ENCODE measurements at places on chromosomes 5 and 9. TPM values are rescaled to one million over a fixed set of nuclear protein-coding genes. Genes with fewer than 3 reads are reported as not detected.

The BARHL1 gene
- not detected for total RNA-seq

The FBP1 gene
- not detected for total RNA-seq

The DMRT3 gene
- total RNA-seq = not detected

DNA sequence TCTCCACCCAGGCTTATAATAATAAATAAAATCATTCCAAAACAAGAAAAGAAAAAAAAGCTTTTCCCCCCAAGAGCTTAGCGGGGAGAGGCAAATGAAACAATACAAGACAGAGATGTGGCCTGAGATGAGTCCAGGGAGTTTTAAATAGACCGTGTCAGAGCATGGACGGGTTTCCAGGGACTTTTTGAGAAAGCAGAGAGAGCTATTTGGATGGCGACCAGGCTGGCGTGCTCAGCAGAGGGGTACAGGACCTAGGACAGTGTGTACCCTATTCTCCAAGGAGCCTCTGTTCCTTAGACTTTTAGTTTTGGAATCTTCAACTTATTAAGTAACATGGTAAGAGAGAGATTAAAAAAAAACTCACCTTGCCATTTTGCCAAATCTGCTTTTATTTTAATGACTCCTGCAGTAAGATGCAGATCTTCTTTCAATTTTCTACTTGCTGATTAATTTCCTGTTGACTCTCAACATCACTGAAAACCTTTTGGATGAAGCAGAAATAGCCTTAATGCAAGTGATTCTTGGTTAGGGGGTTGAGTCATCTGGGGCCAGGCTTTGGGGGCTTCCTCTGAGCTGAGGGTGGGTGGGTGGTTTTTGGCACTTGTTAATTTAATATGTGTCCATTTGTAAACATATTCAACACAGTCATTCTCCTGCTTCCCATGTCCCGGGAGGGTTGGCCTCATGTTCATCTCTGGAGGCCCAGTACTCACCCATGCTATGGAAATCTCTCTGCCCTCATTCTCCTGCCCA lies 49.6 kb upstream of the OSMR start:
- DNase-seq = peak; percentile 65

GRCh38 chr9:97188545-97188944 lies 118.9 kb upstream of the CCDC180 start:
- no peak for DNase-seq

DNA sequence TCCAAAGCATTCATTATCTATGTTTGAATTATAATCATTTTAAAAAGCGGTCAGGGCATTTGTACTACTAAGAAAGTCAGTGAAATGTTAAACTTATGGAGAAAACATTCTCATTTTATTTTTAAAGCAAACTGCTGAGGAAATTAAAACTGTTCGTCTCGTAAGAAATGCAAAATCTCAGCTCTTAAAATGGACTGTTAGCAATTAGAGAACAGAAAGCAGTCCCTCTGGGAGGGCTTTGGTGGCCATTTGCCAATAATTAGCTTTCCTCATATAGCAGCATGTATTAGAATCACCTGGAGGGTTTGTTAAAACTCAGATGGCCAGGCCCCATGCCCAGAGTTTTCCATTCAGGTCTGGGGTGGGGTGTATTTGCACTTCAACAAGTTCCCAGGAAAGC lies 120.7 kb upstream of the RASEF start:
- DNase-seq = no peak

DNA sequence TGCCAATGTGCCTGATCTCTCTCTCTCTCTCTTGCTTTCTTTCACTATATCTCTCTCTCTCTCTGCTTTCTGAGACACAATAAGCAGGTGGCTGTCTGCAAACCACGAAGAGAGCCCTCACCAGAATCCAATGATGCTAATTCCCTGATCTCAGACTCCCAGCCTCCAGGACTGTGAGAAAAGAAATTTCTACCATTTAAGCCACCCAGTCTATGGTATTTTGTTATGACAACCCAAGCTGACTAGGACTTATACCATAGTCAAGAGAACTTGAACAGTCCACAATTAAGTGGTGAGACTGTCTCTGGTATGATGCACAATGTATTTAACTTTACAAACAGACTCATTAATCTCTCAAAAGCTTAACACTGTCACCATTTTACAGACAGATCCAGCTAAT lies 67.0 kb downstream of the NFIB start:
- no peak for DNase-seq

DNA sequence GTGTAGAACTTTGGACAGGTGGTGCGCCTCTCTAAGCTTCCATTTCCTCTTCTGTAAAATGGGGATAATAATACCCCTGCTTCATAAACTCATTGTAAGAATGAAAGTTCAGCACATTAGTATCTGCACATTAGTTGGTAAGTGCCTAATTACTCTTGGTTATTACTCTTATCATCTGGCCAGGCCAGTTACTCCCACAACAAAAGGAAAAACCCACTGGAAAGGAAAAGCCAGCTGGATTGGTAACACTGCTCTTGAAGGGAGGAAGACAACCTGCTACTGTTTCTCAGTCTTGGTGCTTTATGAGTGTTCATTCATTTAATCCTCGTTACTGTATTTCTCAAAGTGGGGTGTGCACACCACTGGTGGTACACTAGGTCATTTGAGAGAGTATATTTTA lies 251.4 kb downstream of the ARHGAP26 start:
- no peak for DNase-seq

- DNase-seq = no peak
Measured at GRCh38 chr5:87079219-87079618, 188.5 kb upstream of the RASA1 start.

- DNase-seq = no peak
Measured at GRCh38 chr9:81537964-81538363, 151.4 kb downstream of the TLE1 start.

DNA sequence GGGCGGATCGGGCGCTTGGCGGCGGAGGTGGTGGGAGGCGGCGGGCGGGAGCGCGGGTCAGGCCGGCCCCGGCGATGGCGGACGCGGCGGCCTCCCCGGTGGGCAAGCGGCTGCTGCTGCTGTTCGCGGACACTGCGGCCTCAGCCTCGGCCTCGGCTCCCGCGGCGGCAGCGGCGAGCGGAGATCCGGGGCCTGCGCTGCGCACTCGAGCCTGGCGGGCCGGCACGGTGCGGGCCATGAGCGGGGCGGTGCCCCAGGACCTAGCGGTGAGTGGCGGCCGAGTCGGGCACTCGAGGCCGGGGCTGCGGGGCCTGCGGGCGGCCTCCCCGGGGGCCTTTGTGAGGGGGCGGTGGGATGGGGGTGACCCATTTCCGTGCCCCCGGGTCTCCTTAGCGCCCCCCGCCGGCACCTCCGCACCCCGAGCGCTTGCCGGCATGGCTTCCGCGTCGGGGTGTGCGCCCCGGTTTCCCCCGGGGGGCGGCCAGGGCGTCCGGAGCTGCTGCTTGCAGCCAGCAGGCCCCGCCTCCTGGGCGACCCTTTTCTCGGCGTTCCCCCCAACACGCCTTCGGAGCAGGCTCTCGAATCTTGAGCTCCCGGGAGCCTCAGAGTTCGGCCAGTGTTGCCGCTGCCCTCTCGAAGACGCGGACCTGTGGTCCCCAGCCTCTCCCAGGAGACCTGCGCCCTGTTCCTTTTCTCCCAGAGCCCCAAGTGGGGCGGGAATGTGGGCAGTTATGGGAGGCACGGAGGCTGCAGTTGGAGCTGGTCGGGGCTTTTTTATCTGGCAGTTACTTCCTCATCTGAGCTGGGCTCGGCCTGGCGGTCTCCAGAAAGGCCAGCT lies 456 bp downstream of the KDM3B start:
- peak; percentile 72 for DNase-seq

DNA sequence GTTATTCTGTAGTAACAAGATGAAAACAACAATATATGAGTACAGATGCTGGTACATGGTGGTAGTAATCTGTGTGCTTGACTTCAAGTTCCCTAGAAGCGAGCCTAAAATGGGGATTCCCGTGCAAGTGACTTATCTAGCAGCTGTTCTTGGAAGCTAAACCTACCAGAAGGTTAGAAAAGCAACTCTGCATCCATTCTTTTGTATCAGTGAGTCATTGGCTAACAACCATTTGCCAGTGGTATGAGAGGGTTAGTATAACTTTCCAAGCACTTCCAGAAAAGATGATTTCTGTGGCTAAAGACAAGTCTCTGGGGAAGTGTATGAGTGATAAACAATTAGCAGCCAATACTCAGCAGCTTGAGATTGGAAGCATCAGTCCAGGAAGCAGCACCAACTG lies 787.7 kb upstream of the CDH6 start:
- no peak for DNase-seq

Measured in GM23248 (cell line).